HCT116 (cell line): ENCODE measurements at places on chromosomes 11 and 22. TPM values are rescaled to one million over a fixed set of nuclear protein-coding genes. Genes with fewer than 3 reads are reported as not detected.

- DNase-seq: peak; percentile 79
These were observed at the start of gene C11orf52 for GRCh38 chr11:111918390-111919256. Gene C11orf52 (plus strand): TSS chr11:111918913. CDS start chr11:111918973, 60 bp downstream.

Gene CPSF7
- 110 TPM for total RNA-seq

GRCh38 chr11:125157953-125158680 lies 6.4 kb upstream of the PKNOX2 start:
- DNase-seq: peak; percentile 1

Gene IGSF9B
- 12.4 TPM for total RNA-seq

DNA sequence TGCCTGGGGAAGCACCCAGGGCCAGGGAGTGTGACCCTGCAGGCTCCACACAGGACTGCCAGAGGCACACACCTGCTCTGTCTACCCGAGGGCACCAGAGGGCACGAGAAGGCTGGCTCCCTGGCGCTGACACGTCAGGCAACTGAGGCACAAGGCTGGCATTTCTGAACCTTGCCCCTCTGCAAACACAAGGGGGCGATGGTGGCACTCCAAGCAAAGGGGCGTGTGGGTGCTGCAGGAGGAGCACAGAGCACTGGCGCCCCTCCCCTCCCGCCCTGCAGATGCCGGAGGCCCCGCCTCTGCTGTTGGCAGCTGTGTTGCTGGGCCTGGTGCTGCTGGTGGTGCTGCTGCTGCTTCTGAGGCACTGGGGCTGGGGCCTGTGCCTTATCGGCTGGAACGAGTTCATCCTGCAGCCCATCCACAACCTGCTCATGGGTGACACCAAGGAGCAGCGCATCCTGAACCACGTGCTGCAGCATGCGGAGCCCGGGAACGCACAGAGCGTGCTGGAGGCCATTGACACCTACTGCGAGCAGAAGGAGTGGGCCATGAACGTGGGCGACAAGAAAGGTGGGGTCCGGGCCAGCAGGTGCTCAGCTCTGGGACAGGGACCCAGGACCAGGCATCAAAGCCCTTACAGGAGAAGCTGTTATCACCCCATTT lies 20.8 kb upstream of the TXNRD2 start:
- peak; percentile 79 for DNase-seq

Gene C11orf16
- total RNA-seq: not detected

DNA sequence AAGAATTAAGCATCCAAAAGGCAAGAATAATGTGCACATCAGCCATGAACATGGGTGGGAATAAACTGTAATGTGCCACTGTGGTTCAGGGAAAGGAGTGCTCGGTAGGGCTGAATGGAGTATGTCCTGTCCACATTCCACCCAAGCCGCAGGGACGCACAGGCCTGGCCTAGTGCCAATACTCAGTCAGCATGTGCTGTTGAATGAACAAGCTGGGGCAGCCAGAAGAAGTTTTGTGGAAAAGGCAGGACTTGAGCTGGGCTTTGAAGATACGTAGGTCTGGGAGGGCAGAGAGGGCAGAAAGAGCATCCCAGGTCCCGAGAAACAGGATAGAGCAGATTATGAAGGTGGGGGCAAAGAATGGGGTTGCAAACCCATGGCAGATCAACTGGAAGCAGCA lies 60.0 kb upstream of the PLET1 start:
- DNase-seq: no peak

Gene FAM83F
- 24.5 TPM for total RNA-seq

DNA sequence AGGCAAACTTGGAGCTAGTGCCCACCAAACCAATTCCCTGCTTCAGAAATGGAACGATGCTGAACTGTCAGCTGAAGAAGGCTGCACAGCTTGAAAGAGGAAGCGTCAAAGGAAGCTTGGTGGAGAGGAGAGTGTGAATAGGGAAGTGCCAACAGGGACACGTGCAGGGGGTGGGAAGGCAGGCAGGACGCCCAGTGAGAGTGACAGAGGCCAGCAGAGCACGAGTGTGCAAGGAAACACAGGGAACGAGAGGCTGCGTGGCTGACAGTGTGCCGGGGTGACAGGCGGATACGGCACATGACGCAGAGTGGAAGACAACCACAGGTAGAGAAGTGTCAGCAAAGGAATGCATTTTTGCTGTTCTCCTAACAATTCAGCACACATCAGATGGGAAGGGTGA lies 196.4 kb downstream of the LARGE1 start:
- DNase-seq: no peak
